ENCODE measurements at places on chromosomes 1 and 21.
A peak's percentile ranks its signal among the peaks of the same experiment; 100 is the strongest.

DNA sequence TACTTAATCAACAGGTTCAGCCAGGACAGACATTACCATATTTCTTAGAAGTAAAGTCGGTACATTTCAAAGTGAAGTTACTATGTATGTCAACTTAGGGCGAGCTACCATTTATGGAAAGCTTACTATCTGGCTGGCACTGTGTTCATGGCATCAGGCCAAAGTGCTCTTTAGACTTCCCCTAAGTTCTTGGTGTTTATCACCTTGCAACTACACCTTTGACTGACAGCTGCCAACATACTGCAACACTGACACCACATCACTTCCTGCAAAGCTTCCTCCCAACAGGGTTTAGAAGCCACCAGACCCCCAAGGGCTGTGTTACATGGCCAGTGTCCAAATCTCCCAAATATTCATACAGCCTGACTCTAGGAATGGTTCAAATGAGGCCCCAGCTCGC, 61.0 kb downstream of the TIAM1 start:
- DNase-seq: no peak

GRCh38 chr1:235004276-235004675, 124.4 kb downstream of the TOMM20 start:
- DNase-seq: no peak

GRCh38 chr1:185774394-185774793, 40.2 kb downstream of the HMCN1 start:
- DNase-seq: no peak

- DNase-seq: no peak
These were observed 25.3 kb downstream of the CR1L start for GRCh38 chr1:207670192-207670591.

DNA sequence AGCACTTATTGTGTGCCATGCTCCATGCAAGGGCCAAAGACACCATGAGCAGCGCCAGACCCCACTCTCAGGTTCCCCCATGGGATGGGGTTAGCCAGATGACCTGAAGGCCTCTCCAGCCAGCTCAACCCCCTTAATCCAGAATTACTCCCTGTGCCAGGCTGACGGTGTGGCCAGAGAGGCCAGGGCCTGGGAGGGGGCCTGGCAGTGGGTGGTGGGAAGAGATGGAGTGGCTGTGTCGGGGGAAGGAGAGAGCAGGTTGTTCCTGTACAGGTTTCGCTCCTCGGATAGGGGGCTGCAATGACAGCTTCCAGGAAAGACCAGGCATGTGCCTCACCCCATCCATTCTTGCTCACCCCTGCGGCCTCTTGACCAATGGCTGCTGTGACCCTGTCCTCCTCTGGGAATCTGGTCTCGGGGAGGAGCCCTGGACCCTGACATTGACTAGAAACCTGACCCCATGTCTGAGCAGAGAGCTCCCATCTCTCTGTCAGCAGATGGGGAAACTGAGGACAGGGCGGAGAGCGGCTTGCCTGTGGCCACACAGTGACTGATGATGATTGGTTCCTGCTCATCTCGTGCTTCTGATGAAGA, 345.3 kb downstream of the MATN1 start:
- DNase-seq: no peak

GRCh38 chr1:62977366-62977765, 193.4 kb downstream of the ATG4C start:
- no peak for DNase-seq

- peak; percentile 52 for DNase-seq
These were observed 59.0 kb upstream of the CD1D start for GRCh38 chr1:158121604-158122254.

DNA sequence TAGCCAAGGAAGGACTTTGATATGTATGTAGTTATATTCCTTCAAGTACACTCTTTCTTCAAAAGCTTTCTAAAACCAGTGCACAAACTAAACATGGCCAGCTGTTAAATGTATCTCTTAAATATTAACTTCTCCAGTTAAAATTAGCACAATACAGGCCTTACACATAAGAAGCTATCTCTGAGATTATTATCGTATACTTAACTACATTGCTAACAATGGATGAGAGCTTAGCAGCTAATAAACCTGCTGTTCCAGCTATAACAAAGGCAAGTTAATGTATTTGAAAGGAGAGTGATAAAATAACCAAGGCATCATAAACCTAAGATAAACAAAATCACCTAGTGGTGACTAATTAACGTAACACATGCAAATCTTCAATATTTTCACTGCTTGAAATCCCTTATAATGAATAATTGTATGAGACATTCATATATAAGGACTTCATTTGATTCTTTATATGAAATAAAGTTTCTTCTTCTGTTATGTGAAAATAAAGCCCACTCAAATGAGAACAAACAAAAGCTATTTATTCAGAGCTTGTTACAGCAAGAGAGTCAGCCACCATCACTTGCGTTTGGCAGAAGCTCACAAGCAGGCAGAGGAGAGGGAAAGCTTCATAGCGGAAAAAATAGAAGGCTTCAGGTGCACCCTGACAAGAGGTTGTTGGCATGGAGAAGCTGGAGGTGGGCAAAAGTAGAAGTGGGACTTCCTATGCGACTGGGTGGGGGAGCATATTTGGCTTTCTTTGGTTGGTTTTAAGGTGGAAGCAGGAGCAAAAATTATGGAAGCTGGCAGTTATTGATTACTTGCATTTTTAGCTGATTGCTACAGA, 274.1 kb upstream of the CHRM3 start:
- no peak for DNase-seq

GRCh38 chr1:213899413-213899812, 88.4 kb upstream of the PROX1 start:
- no peak for DNase-seq

- DNase-seq: no peak
These were observed 5.4 kb downstream of the TPRG1L start for GRCh38 chr1:3630161-3630611.
